Stimulated activated CD8-positive, alpha-beta memory T cell treated with anti-CD3 and anti-CD28 coated beads, Interleukin-2, amount 100 ng/mL, for 1 hour (primary cell): ENCODE measurements at places on chromosomes 1 and 21.
A peak's percentile ranks its signal among the peaks of the same experiment; 100 is the strongest.

DNA sequence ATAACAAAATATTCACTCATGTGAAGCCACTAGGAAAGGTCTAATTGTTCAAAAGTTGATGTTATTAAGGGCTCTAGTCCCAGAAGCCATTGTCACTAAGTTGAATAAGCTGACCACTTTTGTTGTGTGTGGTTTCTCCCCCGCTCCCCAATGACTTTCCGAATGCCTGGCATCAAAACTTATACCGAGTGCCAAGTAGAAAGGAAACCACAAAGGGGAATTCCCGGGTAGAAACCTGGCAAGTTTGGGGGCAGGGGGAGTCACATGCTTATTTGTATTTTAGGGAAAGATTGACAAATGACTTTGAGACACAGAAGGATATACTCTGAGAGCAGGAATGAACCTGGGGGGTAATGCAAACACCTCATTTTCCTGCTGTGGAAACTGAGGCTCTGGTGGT, 154.1 kb downstream of the TGFBR3 start:
- DNase-seq, result no peak

DNA sequence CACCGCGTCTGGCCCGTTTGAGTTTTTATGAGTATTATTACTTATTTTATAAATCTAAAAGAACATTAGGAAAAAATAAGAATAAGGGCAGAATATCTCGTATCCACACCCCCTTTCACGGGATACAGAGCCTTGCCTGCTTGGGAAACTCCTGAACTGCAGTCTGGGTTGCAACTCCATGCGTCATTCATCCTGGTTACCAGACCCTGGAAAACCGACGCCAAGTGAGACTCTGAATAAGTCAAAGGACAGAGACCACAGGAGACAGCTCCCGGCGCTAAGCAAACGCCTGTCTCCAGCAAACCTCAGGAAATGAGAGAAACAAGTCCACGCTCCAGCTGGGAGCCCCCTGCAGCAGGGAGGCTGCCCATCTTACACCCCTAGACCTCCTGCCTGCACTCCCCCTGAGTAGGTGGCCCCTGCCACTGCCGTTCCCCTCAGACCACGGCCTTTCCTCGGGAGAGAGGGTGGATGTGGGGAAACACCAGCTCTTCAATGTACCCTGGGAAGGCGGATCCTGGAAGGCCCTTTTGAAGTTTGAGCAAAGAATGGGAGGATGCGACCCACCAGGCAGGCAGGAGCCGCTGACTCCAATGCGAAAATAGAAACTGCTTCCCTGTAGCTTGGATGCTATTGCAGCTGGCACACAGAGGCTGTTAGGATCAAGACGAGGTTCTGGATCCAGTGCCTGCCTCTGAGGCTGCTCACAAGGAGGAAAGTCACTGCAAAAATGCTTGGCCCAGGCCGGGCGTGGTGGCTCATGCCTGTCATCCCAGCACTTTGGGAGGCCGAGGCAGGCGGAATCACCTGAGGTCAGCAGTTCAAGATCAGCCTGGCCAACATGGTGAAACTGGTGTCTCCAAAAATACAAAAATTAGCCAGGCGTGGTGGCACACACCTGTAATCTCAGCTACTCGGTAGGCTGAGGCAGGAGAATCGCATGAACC, 37.7 kb upstream of the GPR157 start:
- no peak for DNase-seq

DNA sequence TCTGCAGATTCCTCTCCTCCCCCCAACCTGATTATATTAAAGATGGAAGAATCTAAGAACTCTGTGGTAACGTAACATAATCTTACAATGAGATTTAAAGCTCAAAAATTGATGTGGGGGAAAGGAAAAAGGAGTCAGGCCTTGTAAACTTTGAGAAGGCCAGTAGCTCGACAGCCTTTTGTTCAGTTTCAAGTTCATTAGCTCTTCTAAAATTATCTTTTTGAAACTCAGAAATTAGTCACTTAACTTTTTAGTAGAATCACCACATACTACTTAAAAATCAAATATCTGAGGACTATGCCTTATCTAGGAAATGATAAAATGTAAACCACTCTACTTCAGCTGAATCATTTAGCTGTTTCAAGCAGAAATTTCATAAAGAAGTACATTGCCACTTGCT, 996.2 kb downstream of the AMY1C start:
- DNase-seq, result no peak

DNA sequence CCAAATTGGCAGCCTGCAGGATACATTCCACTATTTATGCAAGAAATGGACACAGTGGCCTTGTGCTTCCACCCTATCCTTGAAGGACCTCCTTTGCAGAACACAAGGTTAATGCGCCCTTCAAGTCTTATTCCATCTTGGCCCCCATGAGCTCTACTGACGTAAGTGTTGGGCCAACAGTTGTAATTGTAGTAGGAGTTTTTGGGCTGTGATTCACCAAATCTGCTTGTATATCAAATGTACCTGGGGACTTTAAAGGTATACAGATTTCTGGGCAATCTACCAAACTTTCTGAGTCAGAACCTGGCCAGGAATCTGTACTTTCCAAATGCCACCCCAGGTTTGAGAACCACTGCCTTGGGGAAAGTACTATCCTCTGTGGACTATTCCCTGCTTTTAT, 100.9 kb upstream of the MARK1 start:
- DNase-seq, result no peak

DNA sequence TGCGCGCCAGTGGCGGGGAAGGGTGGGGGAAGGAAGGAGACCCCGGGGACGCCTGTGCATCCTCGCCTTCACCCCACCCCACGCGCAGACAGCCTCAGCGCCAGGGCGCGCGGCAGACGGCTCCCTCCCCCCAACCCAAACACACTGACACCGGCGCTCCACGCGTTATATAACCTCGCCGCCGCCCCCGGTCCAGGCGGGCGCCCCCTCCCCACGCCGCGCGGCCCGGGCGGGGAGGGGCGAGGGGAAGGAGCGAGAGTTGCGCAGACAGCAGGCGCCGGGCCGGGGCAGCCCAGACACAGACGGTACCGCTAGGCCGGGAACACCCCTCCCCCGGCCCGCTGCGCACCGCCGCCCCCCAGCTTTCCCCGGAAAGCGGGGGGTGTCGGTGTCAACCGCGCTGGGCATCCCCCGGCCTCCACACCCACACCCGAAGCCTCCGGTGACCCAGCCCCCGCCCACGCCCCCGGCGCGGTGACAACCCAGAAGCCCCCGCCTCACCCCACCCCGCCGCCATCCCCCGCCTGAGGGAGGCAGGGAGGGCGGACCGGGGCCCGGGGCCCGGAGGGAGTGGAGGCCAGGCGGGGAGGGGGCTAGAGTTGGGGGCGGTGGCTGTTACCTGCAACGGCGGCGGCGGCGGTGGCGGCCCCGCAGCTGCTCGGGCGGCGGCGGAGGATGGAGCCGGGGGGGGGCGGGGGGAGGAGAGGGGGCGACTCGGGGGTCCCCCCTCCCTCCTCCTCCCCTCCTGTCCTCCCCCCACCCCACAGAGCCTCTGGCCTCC, 432 bp downstream of the AKT3 start:
- DNase-seq, result peak; percentile 53

DNA sequence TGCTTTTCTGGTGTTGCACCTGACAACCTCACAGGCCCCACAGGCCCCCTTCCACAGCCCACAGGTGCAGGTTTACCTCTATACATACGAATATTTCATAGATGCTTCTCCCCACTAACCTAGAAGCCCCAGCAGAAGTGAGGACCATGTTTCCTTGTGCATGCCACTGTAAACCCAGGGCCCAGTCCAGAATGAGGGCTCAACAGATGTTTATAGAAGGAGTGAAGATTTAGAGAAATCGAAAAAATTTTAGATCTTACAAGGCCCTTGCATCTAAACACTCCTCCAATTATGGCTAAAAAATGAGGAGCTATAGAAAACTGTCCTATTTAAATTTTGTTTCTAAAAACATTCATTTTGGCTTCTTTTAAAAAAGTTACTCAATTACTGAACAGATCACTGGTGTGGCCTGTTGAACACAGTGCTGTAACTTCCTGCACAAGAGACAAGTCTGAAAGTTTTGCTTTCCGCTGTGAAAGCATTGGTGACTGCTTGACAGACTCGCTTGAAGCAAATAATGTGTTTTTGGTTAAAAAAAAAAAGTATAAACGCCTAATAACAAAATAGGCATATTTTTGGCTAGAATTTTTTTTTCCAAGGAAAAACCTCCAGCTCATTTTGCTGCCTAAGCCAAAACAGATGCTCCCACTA, 1.2 kb downstream of the ABCB10 start:
- no peak for DNase-seq

GRCh38 chr1:228022571-228023293, 15.9 kb downstream of the WNT3A start:
- DNase-seq, result no peak

GRCh38 chr1:186497651-186498050, 36.7 kb upstream of the PDC start:
- DNase-seq, result no peak

DNA sequence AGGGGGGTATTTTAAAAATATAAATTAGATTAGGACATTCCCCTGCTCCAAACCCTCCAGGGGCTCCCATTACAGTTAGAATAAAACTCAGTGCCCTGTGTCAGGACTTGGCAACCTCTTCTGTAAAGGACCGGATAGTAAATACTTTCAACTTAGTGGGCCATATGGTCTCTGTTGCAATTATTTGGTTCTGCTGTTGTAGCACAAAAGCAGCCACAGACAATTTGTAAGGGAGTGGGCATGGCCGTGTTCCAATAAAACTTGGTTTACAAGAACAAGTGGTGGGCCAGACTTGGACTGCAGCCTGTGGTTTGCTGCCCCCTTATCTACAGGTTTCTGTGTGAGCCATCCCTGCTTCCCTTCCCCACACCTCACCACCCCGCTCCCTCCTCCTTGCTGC, 92.0 kb downstream of the ACTL8 start:
- DNase-seq, result no peak

DNA sequence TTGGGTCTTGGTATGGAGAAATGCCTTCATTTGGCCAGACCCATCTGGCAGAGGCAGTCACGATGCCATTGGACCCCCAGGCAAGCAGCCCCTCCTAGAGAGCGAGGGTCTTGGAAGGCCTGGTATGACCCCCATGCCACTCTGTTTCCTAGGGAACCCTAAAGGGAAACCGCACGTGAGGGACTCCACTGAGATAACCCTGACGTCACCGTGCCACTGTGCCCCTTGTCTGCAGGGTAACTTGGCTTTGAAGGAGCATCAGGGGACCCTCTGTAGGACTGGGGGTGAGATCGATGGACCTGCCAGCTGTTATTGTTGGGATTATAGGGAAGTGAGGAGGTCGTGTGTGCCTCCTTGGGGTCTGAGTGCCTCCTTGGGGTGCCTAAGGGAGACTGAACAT, 34.5 kb downstream of the ABCG1 start:
- DNase-seq, result no peak

DNA sequence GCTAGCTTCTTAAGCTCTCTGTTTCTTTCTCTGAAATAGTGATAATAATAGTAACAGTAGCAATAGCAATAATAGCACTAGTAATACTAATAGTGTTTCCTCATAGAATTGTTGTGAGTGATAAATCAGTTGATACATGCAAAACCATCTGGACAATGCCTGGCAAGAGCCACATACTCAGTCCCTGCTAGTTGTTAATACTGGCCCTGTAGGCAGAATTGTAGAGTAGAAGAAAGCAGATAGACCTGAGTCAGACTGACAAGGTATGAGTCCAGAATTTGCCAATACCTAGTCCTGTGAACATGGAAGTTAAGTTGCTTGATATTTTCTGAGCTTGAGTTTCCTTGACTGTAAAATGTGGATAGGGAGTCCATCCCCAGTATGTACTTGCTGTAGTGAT, 171.9 kb downstream of the C1orf21 start:
- no peak for DNase-seq

DNA sequence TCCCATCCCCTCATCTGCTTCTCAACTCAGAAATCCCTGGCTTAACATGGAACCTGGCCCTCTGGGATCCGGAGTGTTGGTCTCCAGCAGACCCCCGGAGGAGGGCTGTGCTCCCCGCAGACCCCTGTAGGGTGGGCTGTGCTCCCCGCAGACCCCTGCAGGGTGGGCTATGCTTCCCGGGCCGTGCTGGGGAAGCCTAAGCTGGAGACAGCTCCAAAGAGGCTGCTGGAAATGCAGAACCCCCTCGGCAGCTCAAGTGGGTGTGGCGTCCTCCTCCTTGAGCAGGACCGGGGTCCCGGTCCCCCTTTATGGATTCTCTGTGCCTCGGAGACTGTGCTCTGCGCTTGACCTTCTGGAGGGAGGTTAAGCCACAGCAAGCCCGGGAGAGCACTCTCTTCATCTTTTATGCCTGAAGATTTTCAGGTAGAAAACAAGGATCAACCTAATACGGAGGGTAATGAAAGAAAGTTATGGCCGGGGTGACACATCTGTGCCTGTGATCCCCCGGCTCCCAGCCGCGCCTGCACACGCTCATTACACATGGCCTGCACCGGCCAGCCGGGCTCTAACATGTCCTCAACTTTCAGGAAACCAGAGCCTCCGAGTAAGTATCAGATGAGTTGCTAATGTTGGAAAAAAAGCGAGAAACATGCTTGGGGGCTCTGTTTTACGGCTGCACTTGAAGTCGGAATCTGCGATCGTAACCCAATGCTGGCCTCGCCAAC, 87.7 kb upstream of the ACTRT2 start:
- DNase-seq, result no peak

DNA sequence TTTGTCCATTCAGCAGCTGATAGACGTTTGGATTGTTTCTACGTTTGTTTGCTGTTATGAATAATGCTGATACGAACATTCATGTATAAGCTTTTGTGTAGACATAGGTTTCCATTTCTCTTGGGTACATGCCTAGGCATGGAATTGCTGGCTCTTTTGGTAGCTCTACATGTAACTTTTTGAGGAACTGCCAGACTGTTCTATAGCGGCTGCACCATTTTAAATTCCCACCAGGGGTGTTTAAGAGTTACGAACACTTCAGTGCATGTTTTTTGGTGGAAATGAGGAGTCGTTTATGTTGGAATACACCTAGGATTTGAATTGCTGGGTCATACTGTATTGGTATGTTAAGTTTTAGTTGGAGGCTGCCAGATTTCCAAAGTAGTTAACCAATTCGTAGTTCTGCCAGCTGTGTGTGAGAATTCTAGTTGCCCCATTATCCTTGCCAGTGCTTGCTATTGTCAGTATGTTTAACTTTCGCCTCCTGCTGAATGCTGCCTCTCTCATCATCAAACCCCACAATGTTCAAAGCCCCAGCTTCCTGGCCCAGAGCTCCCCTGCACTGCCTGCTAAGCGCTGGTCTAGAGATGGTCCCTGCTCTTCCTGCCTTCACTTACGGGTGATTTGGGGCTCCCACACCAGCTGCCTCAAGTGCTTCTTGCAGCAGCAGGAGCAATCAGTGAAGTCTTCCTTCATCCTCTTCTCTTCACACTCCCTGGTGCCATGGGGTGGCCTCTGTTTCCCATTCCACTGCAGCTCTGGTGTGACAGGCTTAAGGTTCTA, 81.0 kb downstream of the MAN1C1 start:
- DNase-seq, result no peak

GRCh38 chr1:52738148-52738547, 11.9 kb downstream of the ZYG11B start:
- DNase-seq, result no peak

GRCh38 chr1:156556354-156556753, 16.0 kb downstream of the IQGAP3 start:
- DNase-seq, result no peak

GRCh38 chr1:230156536-230156935, 89.5 kb downstream of the GALNT2 start:
- DNase-seq, result no peak

- no peak for DNase-seq
These were observed 12.2 kb upstream of the CDC42BPA start for GRCh38 chr1:227330279-227331076.
